ENCODE measurements at places on chromosomes 2 and 18.

GRCh38 chr18:34795070-34795732, 85.1 kb downstream of the DTNA start:
- no peaks in the 10 kb centered on the region for H3K36me3 ChIP-seq
- H3K4me3 ChIP-seq = no peak overlapping the region
- no peak for DNase-seq
- no peaks in the 10 kb centered on the region for H3K4me1 ChIP-seq

GRCh38 chr2:82198809-82199492, 1894.4 kb upstream of the LRRTM1 start:
- H3K4me1 ChIP-seq = no peaks in the 10 kb centered on the region
- H3K36me3 ChIP-seq = no peaks in the 10 kb centered on the region
- H3K4me3 ChIP-seq = no peak overlapping the region
- no peak for DNase-seq

- no peaks in the 10 kb centered on the region for H3K36me3 ChIP-seq
- H3K4me3 ChIP-seq = no peak overlapping the region
- peaks cover 6% of the 10 kb centered on the region for H3K4me1 ChIP-seq
- no peak overlapping the region for H3K27ac ChIP-seq
- H3K27me3 ChIP-seq = no peaks in the 10 kb centered on the region
These were observed 4.3 kb upstream of the SPAG16 start for GRCh38 chr2:213279971-213280370.

- DNase-seq = no peak
- peaks cover 2% of the 10 kb centered on the region for H3K4me1 ChIP-seq
- H3K4me3 ChIP-seq = no peak overlapping the region
- no peak overlapping the region for H3K27ac ChIP-seq
These were observed 14.8 kb upstream of the DTNA start for GRCh38 chr18:34695310-34695709.

DNA sequence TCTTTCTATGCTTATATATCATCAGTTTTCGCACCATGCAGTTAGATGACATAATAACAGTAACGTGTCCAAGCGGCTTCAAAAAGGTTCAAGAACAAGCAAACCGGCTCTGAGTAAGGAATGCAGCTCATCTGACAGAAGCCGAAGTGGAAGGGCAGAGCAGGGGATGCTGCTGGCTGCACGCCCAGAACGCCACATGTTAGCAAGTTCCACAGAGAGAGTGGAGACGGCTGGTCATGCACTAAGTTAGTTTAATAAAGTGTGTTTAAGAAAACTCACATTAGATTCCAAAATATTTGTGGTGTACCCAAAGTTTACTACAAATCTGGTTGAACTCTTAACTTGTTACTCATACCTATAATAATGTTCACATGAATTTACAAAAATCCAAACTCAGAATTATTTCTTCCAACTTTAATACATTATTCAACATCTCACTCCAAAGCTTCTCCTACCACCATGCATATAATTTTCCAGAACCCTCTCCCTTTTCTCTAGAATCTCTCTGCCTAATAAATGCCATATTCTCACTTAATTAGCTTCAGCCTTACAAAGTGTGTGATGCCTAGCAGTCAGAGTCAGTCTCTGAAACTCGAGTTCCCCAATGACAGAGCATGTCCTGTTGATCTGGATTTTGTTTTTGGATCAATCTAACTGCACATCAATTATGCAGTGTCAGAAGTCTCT, 170.0 kb downstream of the DNAH7 start:
- no peak overlapping the region for H3K4me3 ChIP-seq
- H3K27ac ChIP-seq = no peak overlapping the region
- DNase-seq = no peak
- H3K36me3 ChIP-seq = no peaks in the 10 kb centered on the region

DNA sequence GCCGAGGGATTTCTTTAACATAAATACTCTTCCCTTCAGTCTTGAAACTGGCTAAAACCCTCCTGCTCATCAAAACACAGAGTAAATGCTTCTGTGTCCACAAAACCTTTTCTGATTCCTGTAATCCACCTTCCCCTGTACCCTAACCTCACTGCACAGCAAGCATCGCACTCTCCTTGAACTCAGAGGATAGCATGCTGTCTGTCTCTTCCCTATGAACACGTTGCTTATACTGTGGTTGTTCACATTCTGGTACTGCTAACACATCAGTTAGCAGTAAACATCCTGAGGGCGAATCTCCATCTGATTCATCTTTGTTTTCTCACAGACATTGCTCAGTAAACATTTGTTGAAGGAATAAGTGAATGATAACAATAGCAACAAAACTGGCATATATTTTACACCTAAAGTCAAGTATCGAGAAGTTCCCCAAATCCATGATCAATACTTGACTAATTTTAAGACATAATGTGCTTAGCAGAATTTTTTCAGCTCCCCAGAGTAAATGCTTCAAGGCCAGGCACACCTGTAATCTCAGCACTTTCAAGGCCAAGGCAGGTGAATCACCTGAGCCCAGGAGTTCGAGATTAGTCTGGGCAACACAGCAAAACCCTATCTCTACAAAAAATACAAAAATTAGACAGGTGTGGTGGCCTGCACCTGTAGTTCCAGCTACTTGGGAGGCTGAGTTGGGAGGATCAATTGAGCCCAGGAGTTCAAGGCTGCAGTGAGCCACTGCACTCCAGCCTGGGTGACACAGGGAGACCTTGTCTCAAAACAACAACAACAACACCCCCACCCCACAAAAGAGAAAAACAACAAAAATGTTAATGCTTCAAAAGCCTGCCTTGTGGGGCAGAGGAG, 45.6 kb upstream of the LPIN2 start:
- H3K4me3 ChIP-seq = no peak overlapping the region
- peak; percentile 21 for DNase-seq
- no peaks in the 10 kb centered on the region for H3K36me3 ChIP-seq
- peak overlapping the region; percentile 90 for H3K27ac ChIP-seq

GRCh38 chr2:181241797-181242196, 215.4 kb upstream of the ITGA4 start:
- no peak for DNase-seq
- H3K4me3 ChIP-seq = no peak overlapping the region
- H3K4me1 ChIP-seq = peaks cover 3% of the 10 kb centered on the region
- no peak overlapping the region for H3K27ac ChIP-seq

DNA sequence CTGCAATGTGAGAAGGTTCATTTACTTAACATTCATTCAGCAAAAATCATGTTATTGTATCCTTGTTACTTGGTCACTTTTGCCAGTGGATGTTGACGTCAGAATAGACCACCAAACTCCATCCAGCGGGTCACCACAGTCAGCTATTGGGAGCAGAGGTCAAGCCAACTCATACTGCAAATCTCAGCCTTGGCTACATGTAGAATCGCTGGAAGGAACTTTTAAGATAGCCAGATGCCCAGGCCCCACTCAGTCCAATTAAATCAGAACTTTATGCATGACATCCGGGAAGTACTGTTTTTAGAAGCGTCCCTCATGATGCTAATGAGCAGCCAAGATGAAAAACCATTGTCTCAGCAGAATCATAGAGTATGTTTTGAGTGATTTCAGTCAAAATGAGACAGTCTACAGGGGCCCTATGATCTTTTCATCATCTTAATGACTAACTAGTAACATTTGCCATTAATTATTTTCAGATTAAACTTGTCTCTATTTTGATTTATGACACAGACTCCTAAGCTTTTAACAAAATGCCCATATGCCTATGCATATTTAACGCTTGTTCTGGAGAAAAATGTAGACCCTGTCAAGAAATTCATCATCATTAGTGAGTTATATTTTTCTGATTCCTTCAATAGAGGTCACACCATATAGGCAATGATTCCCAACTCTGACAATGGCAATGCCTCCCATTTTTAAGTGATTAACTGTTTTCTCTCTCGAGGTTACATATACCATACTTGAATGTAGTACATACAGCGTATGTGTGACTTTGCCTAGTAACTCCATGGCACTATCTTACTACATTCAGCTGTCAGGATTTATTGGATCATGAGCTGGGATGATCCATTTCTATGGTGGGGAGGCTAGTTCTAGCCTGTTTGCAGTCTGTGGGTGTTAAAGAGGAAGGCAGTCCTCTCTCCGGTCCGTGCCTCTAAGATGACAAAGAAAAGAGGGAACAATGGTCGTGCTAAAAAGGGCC, 63.7 kb upstream of the CCBE1 start:
- H3K4me3 ChIP-seq = no peak overlapping the region
- H3K27ac ChIP-seq = no peak overlapping the region
- no peaks in the 10 kb centered on the region for H3K4me1 ChIP-seq
- no peaks in the 10 kb centered on the region for H3K27me3 ChIP-seq
- DNase-seq = no peak

GRCh38 chr18:12032786-12033642, 51.7 kb downstream of the IMPA2 start:
- H3K27ac ChIP-seq = no peak overlapping the region
- peaks cover 2% of the 10 kb centered on the region for H3K27me3 ChIP-seq
- peaks cover under 1% of the 10 kb centered on the region for H3K4me1 ChIP-seq
- DNase-seq = no peak
- H3K4me3 ChIP-seq = no peak overlapping the region
- no peaks in the 10 kb centered on the region for H3K36me3 ChIP-seq

GRCh38 chr2:232325324-232326273, 53.0 kb upstream of the ALPP start:
- no peak overlapping the region for H3K4me3 ChIP-seq
- H3K27me3 ChIP-seq = no peaks in the 10 kb centered on the region
- H3K27ac ChIP-seq = no peak overlapping the region
- no peaks in the 10 kb centered on the region for H3K36me3 ChIP-seq

GRCh38 chr18:31633392-31634330, 42.0 kb downstream of the TTR start:
- peak overlapping the region; percentile 85 for H3K27ac ChIP-seq
- no peak overlapping the region for H3K4me3 ChIP-seq
- H3K4me1 ChIP-seq = peaks cover 35% of the 10 kb centered on the region
- H3K36me3 ChIP-seq = no peaks in the 10 kb centered on the region
- H3K27me3 ChIP-seq = no peaks in the 10 kb centered on the region

DNA sequence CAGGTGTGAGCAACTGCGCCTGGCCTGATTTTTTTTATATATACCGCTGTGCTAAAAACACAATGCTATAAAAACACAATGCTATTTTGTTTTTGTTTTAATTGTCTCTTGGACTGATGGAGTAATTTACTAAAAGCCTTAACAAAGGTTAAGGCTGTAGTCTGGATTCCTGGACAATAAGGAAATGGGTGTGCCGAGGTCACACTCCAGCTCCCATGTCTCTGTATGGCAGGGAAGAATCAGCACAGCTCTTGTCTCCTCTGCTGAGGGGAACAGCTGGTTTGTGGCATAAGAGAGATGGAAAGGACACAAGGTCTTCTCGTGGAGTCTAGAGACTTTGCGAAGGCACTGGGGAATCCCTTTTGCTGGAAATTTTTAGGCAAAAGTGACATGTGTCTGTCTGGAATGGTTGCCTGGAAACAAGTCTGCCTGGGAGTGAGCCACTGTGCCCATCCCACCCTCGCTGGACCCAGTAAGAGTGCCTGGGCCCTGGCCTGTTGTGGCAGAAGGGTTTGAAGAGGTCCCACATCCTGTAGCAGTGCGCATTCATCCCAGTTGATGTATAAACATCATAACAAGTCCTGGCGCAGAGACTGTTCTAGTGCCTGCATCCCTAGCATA, 73.1 kb downstream of the MAPK4 start:
- H3K4me3 ChIP-seq = no peak overlapping the region
- H3K36me3 ChIP-seq = no peaks in the 10 kb centered on the region
- no peak for DNase-seq
- H3K27ac ChIP-seq = no peak overlapping the region
- no peaks in the 10 kb centered on the region for H3K4me1 ChIP-seq
